Glutamatergic neuron (in vitro differentiated cells): ENCODE measurements at places on chromosomes 1 and 21. TPM values are rescaled to one million over a fixed set of nuclear protein-coding genes. Genes with fewer than 3 reads are reported as not detected.

- no peak for DNase-seq
Measured at GRCh38 chr1:62385923-62386322, 50.9 kb upstream of the USP1 start.

CELA2A gene
- total RNA-seq = not detected

- peak; percentile 57 for DNase-seq
Measured at GRCh38 chr1:27603309-27603680, 649 bp downstream of the AHDC1 start.

DNA sequence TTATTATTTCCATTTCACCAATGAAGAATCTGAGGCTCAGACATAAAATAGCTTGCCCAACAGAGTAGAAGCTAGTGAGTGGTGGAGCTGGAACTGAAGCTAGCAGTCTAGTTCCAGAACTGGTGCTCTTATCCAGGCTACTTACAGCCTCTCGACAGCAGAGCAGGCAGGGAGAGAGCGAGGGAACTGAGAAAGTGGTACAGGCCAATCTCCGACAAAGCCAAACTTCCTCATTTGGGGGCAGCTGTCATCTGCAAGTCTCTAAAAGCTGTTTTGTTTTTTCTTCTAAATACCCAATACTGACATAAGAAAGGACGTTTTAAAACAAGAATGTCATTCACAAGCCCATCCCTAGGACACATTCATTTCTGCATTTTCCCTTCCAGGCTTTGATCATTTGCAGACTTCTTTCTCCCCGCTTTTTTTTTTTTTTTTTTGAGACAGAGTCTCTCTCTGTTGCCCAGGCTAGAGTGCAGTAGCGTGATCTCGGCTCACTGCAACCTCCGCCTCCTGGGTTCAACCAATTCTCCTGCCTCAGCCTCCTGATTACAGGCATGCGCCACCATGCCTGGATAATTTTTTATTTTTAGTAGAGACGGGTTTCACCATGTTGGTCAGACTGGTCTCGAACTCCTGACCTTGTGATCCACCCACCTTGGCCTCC lies 20.0 kb downstream of the YIPF1 start:
- DNase-seq = no peak

SLC5A9 gene
- total RNA-seq = not detected

GRCh38 chr1:7770997-7771822 lies at the start of gene VAMP3:
VAMP3 (plus strand) TSS chr1:7771296; CDS start chr1:7771384, 88 bp downstream.
- peak; percentile 97 for DNase-seq

OR2T2 gene
- not detected for total RNA-seq

C8A gene
- not detected for total RNA-seq

ZBTB37 gene
- total RNA-seq = 11.7 TPM

GRCh38 chr1:217021400-217021799 lies 298.2 kb upstream of the ESRRG start:
- DNase-seq = no peak

GRCh38 chr1:110617589-110617988 lies 11.4 kb upstream of the KCNA2 start:
- DNase-seq = no peak

GRCh38 chr1:115609021-115609420 lies 32.7 kb upstream of the VANGL1 start:
- DNase-seq = no peak

DNA sequence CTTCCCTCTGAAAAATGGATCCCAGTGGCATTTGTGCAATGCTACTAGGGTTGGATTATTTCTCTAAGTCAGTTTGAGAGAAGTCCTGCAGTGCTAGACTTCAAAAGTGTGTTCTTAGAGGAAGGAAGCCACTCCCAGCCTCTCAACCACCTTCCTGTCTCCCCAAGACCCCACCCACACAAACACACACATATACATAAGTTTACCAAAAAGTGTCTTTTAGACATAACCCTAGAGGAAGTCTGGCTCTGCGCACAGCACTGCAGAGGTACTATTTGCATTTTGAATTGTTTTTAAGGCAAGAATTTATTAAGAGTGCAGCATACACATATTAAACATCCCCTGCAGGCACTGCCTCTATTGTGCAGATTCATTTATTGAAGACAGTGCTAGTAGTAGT lies 127.3 kb downstream of the HHIPL2 start:
- DNase-seq = no peak

S100PBP gene
- 40.1 TPM for total RNA-seq

DNA sequence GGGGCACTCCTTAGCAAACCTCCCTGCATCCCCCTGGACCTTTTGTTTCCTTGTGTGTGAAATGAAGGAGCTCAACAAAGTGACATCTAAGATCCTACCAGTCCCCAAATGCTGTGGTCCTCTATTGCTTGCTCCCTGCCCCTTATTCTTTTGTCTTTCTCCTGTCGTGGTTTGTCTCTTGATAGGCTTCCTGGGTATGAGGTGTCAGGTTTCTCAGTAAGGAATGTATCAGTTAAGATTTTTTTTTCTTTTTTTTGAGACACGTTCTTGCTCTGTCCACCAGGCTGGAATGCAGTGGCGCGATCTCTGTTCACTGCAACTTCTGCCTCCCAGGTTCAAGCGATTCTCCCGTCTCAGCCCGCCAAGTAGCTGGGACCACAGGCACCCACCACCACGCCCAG lies 16.8 kb downstream of the CNIH3 start:
- no peak for DNase-seq

DNA sequence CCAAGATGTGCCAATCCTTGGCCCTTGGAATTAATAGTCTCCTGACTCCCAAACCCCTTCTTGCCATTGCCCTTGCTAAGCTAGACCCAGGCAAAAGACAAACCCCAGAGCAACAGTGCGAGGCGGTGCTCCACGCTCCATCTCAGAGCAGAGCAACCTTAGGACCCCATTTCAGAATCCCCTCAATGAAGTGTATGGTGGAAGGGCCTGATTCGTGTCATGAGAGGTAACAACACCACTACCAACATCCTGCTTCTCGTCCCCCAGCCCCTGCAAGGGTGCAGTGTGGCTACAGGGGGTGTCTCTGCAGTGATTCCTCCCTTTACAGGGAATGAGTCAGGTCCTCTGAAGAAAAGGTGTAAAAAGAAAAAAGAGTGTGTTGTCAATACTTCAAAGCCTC lies 103.9 kb upstream of the IRF2BP2 start:
- DNase-seq = no peak

GRCh38 chr21:46172863-46173528 lies 11.3 kb downstream of the SPATC1L start:
- no peak for DNase-seq

TLCD4 gene
- total RNA-seq = 0.10 TPM

DNA sequence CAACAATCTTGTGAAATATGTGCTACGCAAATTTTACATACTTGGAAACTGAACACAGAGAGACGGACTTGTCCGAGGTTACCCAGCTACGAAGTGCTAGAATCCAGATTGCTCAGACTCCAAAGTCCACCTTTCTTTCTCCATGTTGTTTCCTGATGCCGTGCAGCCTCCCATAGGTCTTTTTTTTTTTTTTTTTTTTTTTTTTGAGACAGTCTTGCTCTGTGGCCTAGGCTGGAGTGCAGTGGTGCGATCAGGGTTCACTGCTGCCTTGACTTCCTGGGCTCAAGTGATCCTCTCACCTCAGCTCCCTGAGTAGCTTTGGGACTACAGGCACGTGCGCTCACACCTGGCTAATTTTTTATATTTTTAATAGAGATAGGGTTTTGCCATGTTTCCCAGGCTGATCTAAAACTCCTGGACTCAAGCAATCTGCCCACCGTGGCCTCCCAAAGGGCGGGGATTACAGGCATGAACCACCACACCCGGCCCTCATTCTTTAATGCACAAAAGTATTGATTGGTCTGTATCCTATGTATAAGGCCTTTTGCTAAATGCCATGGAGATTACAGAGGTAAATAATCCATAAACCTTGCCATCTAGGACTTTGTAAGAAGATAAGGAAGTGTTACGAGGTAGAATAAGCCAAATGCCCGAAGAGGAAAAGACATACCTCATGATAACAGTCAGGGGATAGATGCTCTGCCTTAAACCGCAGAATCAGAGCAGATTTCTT lies 92.8 kb downstream of the C1orf21 start:
- no peak for DNase-seq

SPRR2B gene
- total RNA-seq = not detected

GRCh38 chr1:39490596-39491145 lies 765 bp upstream of the BMP8A start:
- DNase-seq = peak; percentile 42

GRCh38 chr1:34199927-34200326 lies 23.2 kb downstream of the C1orf94 start:
- no peak for DNase-seq

- DNase-seq = no peak
Measured at GRCh38 chr1:8352886-8353785, 35.2 kb downstream of the SLC45A1 start.

PADI1 gene
- total RNA-seq = not detected

SLAMF9 gene
- not detected for total RNA-seq

DNA sequence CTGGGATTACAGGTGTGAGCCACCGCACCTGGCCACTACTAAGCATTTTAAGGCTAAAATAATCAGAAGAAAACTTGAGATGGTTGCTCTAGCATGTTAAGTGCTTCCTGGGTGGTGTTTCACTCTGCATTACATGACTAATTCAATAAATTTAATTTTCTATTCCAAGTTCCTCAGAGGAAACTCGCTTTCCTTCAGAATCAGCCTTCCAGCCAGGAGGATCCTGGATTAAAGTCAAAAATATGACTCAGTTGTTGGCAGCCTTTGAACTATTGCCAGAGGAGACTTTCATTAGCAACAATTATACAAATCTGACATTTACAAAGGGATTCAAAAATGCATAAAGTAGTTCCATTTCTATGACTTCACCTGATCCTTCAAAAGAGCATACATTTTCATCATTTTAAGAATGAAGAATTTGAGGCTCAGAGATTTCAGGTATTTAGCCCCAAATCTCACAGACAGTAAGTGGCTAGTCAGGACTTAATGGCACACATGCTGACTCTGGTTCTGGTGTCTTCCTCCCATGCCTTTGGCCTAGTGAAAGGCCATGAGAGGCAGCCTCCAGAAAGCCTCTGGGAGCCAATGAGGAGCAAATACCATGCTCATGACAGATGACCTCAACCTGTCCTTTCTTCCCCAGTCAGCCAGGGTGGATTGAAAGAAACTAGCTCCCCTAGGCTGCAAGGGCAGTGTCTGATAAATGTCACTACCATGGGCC lies 115.7 kb downstream of the MAP3K21 start:
- no peak for DNase-seq

DNA sequence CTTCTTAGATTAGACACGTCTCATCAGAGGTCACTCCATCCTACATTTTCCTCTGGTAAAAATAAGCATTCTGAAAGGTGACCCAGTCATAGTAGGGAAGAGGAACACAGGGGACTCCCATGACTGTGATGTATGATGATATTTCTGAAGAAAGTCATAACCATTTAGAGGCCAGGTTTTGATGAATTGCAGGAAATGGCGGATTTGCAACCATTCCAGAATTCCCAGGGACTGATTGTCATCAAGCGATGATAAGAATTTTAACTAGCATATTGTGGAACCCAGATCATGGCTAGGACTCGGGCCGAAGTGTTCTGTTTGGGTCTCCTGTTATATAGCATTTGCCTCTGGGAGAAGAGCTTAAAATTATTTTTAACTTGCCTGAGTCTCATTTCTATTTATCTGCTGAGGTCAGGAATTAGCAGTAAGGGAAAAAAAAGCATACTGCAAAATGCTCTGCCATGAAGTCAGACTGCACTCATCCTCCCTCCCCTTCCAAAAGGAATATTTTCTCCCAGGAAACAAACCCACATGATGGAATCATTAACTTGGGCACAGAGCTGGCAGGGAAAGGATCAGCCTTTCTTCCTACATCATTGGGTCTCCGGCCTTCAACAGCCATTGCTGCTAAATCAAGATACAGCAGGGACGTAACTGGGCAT lies 286.7 kb downstream of the HLX start:
- DNase-seq = no peak

KCND3 gene
- total RNA-seq = 3.7 TPM

CHIT1 gene
- total RNA-seq = 0.10 TPM

- no peak for DNase-seq
Measured at GRCh38 chr1:94864821-94865220, 44.7 kb downstream of the SLC44A3 start.
